Activated naive CD8-positive, alpha-beta T cell treated with anti-CD3 and anti-CD28 coated beads, Interleukin-2, amount 50 U/mL, for 16 hours (primary cell): ENCODE measurements at places on chromosomes 12 and 14.

DNA sequence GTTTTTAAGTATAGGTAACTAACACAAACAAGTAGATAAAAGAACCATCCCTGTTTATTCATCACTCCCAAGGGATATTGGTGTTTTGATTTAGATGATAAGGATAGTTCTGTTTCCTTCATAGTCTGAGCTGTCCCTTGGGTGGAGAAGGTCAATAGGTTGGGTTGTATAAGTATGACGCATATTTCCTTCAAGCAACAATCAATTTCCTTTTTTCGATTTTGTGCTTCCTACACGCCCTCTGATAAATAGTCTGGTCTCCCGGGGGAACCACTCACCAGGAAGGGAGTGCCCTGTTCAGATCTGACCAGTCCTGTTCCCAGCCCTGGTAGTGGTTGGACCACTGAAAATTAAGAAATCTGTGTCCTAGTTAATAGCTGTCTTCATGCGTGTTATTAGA is 378.8 kb upstream of the FAR2 start:
- no peak for DNase-seq

GRCh38 chr14:46259536-46259935 is 392.0 kb downstream of the RPL10L start:
- DNase-seq = no peak

GRCh38 chr14:24978862-24979724 is 70.9 kb downstream of the STXBP6 start:
- no peak for DNase-seq

GRCh38 chr12:47216150-47216677 is 136.5 kb upstream of the AMIGO2 start:
- DNase-seq = no peak

DNA sequence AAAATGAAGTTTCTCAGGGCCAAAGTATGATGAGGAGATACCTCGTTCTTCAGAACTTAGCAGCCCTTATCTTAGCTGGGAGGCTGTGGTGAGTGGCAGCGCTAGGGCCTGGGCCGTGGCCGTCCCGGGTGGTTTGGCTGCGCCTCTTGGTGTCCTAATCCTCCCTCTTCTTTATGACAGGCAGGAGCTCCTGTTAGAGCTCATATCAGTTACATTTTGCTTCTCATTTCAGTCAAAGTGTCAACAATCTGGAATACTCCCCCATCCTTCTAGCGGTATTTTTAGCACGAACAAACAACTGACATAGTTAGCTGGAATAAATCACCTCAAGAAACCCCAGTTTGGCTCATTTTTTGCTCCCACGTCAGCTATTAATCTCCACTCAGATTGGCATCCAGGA is 188.8 kb downstream of the TTC7B start:
- no peak for DNase-seq

GRCh38 chr12:62562846-62563245 is 96.2 kb downstream of the MON2 start:
- no peak for DNase-seq

DNA sequence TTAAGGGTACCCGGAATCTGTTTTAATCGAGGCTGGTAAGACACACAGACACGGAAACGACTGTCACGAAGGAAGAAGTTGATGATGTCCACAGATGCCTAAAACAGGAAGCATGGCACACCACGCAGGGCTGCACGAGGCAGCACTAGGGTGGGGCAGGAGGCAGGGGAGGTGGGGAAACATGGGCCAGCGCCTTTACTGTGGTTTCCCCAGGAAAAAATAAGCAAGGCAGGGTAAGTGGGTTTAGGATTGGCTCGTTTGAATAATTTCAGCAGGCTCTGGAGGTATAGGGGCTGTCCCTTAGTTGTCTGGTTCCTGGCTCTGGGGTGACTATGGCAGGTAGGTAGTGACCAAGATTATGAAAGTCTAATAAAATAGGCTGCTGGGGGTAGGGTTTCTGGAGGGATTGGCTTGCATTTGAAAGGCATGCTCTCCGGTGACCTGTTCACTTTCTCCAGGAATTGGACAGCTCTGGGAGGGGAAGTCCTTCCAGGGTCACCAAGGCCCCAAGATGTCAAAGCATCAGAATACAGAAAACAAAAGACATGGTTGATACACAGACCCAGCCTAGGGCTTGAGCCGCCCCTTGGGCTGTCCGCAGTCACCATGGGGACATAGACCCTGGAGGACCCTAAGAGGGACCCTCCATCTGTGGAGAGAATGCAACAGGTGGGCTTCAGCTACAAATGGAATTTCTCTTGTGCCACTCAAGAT is 35.3 kb downstream of the MAP1LC3B2 start:
- DNase-seq = no peak

- no peak for DNase-seq
Measured at GRCh38 chr12:70468741-70469140, 102.7 kb downstream of the KCNMB4 start.

GRCh38 chr12:112149596-112149995 is 24.2 kb downstream of the TRAFD1 start:
- DNase-seq = no peak

GRCh38 chr12:92065018-92065499 is 80.6 kb downstream of the BTG1 start:
- no peak for DNase-seq

DNA sequence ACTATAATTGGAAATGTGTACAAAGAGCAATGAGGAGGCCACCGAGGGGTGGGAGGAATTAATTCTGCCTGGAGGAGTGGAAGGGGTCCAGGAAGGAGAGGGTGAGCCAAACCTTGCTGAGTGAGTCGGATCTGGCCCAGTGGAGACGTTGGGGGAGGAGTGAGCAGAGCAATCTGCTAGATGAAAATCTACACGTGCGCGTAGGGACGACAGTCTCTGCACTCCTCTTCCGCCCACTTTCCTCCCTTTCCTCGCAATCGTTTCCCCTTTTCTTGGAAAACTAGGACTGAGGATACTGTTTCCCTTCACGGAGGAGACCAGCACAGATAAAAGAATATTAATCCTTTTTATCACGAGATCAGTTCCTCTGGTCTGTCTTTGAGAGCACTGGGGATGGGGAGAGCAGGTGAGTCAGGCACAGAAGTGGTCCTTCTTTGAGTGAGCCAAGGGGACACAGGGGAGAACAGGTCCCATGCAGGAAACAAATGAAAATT is 2.9 kb upstream of the NAB2 start:
- no peak for DNase-seq

DNA sequence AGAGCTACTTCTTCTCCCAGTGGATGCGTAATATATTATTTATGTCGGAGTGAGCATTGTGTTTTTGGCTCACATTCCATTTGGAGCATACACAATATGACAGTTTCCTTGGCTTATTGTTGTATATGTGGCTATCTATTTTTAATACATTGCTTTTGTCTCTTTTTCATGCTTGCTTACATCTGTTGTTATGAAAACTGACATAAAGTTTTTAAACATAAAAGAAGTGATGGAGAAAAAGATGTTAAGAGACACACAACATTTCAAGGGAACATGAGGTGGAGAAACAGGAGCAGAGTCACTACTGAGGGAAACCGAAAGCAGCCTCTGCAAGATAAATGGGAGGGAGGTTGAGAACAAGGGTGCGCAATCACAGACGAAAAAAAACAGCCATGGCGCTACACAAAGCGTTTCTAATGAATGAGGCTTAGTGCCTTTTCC is 228.4 kb upstream of the NPAS3 start:
- DNase-seq = no peak

GRCh38 chr12:2693244-2693860 is 101.4 kb upstream of the FKBP4 start:
- DNase-seq = no peak

DNA sequence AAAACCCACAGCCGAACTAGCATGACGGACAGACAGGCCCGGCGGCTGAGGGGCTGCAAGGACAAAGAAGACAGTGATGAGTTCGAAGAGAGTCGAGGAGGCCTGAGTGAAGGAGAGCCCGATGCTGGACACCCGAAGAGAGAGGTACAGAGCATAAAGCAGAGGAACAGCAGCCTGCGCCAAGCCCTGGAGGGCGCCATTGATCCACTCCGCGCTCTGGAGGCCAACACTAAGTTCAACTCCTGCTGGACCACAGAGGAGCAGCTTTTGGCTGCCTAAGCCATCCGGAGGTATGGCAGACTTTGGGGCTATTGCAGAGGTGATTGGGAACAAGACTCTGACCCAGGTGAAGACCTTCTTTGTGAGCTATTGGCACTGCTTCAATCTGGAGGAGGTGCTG is 7.8 kb upstream of the PLXNC1 start:
- peak; percentile 27 for DNase-seq

DNA sequence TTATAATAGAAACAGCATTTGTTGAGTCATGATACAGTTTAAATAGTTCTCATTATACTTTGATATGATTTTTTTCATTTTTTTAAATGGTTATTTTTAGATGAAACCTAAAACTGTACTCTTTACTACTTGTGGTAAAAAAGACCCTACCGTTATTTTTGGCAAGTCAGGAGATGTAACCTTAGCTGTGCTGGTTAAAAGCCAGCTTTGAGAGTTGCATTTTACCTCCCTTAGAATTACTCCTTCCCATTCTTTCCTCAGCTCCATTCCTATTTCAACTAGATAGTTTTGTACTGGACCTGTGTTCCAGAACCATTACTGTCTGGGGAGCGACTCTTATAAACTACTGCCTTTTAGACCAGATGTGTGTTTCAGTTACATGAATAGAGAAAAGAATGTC is 92.0 kb downstream of the RAD51B start:
- no peak for DNase-seq

DNA sequence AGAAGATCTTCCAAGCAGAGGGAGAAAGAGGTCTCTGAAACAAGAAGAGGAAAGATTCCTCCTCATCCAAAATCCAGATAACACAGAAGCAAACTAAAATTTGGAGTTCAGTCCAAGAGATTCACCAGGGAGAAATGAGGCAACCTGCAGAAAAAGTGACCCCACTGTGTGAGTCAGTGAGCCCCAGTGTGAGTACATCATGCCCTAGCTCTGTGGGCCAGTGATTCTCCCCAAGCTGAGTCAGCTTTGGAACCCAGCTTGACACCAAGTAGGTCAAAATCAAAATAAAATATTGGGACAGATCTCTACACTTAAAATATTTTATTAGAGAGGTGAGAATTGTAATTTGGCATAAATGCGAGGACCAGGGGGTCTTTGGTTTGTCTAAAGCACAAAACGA is 17.2 kb downstream of the CLEC2B start:
- DNase-seq = no peak

- DNase-seq = no peak
Measured at GRCh38 chr12:56676851-56677580, 11.1 kb downstream of the PTGES3 start.

GRCh38 chr12:21387174-21387573 is 14.5 kb downstream of the IAPP start:
- no peak for DNase-seq

- no peak for DNase-seq
Measured at GRCh38 chr12:30930641-30931040, 4.1 kb downstream of the TSPAN11 start.

DNA sequence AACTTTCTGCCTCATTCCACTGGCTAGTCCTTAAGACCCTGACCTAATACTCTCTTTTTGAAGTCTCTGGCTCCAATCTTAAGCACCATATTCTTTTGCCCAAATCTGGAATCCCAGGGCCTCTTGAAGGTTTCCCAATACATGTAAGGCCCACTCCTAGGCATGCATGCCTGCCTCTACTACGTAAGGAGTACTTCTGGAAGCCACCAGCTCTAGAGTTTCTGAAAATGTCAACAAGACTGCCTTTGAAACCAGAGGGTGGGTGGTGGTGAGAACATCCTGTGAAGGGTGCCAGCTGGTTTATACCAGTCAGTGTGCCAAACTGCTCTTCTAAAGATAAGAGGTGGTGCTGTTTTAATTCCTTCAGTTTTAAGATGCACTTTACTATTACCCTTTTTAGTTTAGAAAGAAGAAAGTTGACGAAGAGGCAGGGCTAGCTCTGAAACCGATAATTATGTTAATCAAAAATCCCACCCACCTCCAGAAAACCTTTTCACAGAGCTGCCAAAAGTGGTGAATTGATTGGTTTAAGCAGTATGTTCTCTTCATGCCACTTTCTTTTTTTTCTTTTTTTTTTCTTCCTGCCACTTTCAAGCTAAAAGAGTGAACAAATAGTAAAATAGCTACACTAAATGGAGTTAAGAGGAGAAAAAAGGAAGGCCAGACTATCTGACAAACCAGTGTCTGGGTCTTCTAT is 8.7 kb upstream of the WDR89 start:
- peak; percentile 2 for DNase-seq

DNA sequence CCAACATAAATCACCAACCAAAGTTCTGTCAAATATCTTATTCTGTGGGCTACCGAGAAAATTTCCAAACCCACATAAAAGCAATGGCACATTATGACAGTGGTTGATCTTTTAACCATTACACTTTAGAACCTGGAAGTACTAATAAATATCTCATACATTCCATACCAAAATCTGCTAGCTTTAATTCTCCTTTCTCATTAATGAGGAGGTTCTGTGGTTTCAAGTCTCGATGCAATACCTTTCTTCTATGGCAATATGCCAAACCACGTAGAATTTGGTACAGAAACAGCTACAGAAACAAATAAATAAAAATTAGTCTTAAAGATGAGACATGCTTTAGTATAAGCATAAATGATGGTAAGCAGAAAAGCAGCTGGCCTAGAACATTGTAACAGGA is 100.7 kb downstream of the ELK3 start:
- DNase-seq = no peak

DNA sequence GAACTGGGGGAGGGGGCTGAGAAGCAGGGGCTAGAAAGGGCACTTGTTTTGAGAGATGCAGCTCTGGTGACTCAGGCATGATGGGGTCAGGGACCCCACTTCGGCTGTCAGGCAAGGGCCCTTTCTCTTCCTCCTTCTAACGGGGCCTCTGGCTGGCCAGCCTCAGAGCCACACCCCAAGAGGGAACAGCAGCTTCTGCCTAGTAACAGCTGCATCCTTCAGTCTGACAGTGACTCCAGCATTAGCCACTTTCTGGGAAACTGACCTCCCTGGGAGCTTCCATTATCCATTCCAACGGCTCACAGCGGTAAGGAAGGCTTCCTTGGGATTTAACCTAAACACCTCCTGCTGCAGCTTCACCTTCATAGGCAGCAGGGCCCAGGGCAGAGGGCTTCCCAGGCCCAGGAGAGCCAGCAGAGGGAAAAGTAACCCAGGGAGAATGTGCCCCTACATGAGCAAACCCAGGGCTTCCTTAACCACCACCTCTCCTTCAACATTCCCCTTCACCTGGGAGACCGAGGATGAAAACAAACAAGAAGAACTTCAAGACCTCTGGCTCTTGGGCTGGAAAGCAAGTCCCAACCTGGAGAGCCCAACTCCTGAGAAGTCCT is 2.7 kb downstream of the NCKAP5L start:
- DNase-seq = no peak

DNA sequence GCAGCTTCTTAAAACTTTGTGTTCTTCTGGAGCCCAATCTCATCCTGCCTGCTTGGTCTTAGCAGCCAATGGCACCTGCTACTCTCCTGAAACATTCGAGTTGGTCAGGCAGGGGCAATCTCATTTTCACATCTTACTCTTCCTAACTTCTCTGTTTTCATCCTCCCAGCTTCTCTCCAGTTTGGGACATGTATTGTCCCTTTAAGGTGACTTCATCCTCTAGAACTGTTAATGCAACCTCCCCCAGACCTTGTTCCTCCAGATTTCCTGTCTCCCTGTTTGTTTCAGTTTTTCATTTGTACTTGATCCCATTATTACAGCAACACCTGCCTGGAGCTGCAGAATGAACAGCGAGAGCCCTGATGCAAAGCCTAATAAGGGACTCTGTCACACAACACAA is 31.3 kb downstream of the SERPINA11 start:
- DNase-seq = no peak
